ENCODE measurements at places on chromosomes 3 and 15.

- DNase-seq, result peak; percentile 49
Observed at GRCh38 chr3:141039589-141039988, 11.6 kb upstream of the SPSB4 start.

DNA sequence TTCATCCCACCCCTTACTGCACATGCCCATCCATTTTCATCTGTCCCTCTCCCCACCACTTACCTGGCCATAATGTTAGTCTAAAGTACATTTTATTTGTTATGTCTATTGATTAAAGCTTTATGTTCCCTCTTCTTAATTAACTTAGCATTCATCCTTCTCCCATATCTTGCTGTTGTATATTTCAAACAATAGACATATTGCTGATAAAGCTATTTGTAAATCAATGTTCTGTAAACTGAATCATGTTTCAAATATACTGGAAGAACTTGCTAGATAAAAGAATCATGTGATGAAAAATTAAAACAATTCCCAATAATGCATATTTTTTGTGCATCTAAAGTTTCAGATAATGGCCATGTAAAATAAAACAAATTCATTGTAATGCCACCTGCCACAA, 249.2 kb downstream of the IGSF11 start:
- no peak for DNase-seq

- no peak for DNase-seq
Observed at GRCh38 chr3:99472385-99472784, 166.0 kb upstream of the COL8A1 start.

- DNase-seq, result no peak
Observed at GRCh38 chr3:39432342-39432741, 25.8 kb downstream of the RPSA start.

DNA sequence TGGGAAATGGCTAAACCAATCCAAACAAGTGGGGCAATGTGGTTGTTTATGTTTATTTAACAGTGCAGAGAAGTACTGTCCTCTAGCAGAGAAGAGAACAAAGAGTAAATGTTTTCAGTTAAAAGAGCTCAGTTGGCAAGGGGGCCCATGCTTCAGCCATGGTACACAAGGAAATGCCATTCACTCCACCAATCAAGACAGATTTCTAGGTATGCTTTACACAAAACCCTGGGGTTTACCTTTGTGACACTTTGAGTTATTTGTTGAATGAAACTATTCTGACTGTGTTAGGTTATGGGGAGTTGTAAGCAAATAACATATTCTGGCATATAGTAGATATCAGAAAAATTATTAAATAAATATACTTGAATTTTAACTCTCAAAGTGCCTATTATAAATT, 228.5 kb upstream of the MME start:
- DNase-seq, result no peak

DNA sequence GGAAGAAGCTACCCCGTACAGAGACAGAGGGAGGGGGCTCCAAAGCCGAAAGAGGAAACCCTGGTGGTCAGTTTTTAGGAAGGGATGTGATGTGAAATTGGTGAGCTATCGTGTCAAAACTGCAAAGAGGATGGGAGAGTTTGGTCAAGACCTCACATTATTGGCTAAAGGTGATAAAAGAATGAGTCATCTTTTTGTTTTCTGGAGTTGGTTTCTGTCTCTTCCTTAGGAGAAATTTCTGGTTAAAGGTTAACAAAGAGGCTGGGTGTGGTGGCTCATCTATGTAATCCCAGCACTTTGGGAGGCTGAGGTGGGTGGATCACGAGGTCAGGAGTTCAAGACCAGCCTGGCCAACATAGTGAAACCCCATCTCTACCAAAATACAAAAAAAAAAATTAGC, 217.8 kb upstream of the CBLB start:
- peak; percentile 23 for DNase-seq

- DNase-seq, result no peak
Observed at GRCh38 chr15:82895983-82896382, 56.5 kb downstream of the HOMER2 start.

Measured in epithelial cell of esophagus (primary cell).